ENCODE measurements at places on chromosomes 2 and 18.

GRCh38 chr2:177673602-177674595 is 281.3 kb downstream of the AGPS start:
- DNase-seq, result no peak

DNA sequence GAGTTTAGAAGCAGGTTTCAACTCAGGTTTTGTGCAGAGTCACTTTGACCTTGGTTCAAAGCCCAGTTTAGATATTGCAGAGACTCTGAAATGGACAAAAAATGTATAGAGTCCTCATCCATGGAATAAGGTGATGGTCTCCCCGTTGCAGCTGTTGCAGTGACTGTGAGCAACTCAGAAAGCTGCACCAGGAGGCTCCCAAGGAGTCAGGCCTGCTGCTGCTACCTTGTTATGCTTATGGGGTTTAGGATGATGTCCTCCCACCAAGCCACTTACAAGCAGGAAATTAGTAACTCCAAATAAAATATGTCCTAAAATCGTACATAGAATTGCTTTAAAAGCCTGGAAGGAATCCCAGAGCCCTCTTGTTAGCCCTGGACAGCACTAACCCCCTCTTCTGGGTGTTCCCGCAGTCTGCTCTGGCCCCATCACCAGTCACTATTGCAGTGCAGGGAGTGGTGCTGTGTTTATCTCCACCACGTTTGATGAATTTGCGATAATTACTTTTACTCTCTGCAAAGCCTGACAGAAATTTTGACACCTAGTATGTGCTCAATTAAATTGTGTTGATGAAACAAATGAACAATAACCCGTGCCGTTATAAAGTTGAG is 189.0 kb downstream of the CNTNAP5 start:
- no peak for DNase-seq

GRCh38 chr2:237495521-237496117 is 8.6 kb downstream of the MLPH start:
- DNase-seq, result no peak

DNA sequence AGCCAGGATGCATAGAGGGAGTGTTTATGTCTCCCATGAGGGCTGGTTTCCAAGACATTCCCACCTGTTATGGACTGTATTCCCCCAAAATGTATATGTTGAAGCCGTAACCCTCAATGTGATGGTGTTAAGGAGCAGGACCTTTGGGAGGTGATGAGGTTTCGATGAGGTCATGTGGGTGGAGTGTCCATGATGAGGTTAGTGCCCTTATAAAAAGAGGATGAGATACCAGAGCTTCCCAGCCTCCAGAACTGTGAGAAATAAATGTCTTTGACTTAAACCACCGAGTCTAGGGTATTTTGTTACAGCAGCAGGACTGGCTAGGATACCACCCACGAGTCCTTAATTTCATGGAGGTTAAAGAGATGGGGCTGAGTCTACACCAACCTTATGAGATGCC is 22.6 kb upstream of the EPAS1 start:
- no peak for DNase-seq

- DNase-seq, result no peak
Observed at GRCh38 chr2:79596403-79596802, 83.6 kb downstream of the CTNNA2 start.

DNA sequence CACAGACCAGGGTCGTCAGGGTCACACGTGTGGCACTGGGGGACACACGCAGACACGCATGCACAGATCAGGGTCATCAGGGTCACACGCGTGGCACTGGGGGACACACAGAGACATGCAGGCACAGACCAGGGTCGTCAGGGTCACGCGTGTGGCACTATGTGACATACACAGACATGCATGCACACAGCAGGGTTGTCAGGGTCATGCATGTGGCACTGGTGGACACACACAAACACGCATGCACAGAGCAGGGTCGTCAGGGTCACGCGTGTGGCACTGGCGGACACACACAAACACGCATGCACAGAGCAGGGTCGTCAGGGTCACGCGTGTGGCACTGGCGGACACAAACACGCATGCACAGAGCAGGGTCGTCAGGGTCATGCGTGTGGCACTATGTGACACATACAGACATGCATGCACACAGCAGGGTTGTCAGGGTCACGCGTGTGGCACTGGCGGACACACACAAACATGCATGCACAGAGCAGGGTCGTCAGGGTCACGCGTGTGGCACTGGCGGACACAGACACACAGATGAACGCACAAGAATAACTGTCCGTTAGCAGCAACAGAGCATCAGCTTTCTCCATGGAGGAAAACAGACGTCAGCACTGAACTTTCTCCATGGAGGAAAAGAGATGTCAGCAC is 34.9 kb downstream of the HDAC4 start:
- DNase-seq, result no peak

- DNase-seq, result no peak
Observed at GRCh38 chr2:193476171-193476800, 1281.6 kb upstream of the TMEFF2 start.

DNA sequence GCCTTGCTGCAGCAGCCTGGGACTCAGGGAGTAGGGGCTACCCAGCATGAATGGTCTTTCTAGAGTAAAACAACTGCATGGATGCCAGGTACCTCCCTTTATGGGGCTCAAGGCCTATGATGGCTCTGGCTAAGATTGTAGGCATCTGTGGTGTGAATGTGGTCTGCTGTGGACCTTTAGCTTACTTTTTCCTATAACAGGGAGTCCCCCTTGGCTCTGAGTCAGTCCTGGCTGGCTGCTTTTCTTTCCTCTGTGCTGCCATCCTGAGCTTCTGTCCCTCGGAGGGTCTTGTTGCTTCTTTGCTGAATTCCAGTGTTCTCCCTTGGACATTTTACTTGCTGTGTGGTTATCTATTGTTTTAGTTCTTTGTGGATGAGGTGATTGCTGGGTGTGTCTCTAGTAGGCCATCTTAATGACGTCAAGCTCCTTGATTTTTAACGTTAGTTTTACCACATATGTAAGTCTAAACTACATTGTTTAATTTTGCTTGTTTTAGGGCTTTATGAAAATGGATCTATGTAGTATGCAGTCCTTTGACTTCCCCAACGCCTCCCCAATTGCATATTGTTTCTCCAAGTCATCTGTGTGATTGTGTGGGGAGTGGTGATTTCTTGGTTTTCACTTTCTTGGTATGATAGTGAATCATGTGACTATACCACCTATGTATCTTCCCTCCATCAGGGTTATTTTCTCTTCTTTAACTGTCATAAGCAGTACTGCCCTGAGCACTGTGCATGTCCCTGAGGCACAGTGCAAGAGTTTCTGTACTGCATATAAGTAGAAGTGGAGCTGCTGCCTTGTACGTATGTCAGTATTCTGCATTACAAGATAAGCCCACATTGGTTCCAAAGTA is 92.4 kb downstream of the NCK2 start:
- no peak for DNase-seq

GRCh38 chr18:58257461-58257860 is 213.4 kb downstream of the NEDD4L start:
- no peak for DNase-seq

Measured in D341Med (cell line).